ENCODE measurements at places on chromosomes 3 and 15.

GRCh38 chr3:100697723-100698285, 11.5 kb upstream of the TFG start:
- DNase-seq: no peak

GRCh38 chr15:70856177-70856883, 2.4 kb upstream of the LARP6 start:
- no peak for DNase-seq

DNA sequence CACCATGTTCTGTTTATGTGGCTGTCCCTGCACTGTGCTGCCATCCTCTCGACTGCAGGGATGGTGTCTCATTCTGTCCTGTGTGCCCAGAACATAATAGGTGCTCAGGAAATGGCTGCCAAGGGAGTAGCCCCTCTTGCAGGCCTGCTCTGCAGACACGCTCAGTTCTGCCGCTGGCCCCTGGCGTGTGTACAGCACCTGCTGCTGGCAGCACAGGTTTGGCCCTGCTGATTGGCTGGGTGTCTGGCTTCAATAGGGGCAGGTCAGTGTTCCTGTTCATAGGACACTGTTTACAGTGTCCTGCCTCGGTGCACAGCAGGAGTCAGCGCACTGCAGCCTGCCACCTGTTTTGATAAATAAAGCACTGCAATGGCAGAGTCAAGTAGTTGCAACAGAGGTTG, 146.9 kb downstream of the DNAJB8 start:
- DNase-seq: no peak

- no peak for DNase-seq
Observed at GRCh38 chr3:10268116-10268515, 19.9 kb downstream of the TATDN2 start.

- DNase-seq: no peak
Observed at GRCh38 chr3:98701071-98701675, 62.0 kb upstream of the ST3GAL6 start.

- DNase-seq: no peak
Observed at GRCh38 chr3:45442679-45443253, 54.4 kb downstream of the LARS2 start.
